Uterus (tissue), 4 donors: ENCODE measurements at places on chromosomes 13 and 19. TPM values are rescaled to one million over a fixed set of nuclear protein-coding genes. Genes with fewer than 3 reads are reported as not detected.

Gene LGALS7
- total RNA-seq: not detected

Gene IRS2
- total RNA-seq: 20.3 TPM

Gene MTUS2
- 4.0 TPM for total RNA-seq

DNA sequence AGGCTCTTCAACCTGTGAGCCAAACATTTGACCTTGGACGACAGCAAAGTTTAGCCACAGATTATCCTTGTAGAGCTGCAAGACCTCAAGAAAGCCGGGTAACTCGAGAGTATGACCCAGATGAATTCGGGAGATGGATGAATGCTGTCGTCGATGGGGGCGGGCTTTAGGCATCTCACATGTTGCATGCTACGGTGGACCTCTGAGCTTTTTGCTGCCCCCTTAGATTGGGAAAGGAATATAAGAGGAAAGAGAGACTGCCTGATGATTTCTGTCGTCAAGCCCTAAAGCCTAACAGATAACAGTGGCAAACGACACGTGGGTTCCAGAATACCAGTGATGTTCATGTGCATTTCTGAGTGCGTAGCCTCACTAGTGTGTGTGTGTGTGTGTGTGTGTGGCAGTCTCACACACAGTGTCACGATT lies 730 bp upstream of the ABCC4 start:
- H3K27ac ChIP-seq: peak overlapping the region; percentile 64
- no peaks in the 10 kb centered on the region for H3K4me1 ChIP-seq
- peak overlapping the region; percentile 41 for H3K4me3 ChIP-seq
- no peaks in the 10 kb centered on the region for H3K36me3 ChIP-seq
- no peaks in the 10 kb centered on the region for H3K27me3 ChIP-seq

DNA sequence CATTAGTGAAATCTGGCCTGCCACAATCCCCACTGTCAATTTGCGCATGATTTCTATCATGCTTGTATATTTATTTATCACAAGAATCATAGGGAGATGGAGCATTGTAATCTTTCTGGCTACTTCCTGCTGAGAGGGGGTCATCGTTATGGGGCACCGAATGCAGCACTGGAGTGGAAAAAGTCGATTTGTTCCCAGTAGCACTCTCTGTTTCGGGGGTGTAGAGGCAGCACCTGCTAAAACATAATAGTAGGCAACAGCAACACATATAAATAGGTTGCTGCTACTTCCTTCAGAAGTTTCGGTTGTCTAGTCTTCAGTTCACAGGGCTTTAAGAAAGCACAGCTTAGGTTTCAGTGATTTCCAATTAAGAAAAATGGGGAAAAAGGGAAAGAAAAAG lies 23.4 kb upstream of the CEACAM21 start:
- no peak overlapping the region for H3K27ac ChIP-seq
- no peak overlapping the region for H3K4me3 ChIP-seq
- H3K27me3 ChIP-seq: no peaks in the 10 kb centered on the region
- no peaks in the 10 kb centered on the region for H3K36me3 ChIP-seq

Gene NCR1
- not detected for total RNA-seq

Gene EML2
- total RNA-seq: 1.2 TPM

DNA sequence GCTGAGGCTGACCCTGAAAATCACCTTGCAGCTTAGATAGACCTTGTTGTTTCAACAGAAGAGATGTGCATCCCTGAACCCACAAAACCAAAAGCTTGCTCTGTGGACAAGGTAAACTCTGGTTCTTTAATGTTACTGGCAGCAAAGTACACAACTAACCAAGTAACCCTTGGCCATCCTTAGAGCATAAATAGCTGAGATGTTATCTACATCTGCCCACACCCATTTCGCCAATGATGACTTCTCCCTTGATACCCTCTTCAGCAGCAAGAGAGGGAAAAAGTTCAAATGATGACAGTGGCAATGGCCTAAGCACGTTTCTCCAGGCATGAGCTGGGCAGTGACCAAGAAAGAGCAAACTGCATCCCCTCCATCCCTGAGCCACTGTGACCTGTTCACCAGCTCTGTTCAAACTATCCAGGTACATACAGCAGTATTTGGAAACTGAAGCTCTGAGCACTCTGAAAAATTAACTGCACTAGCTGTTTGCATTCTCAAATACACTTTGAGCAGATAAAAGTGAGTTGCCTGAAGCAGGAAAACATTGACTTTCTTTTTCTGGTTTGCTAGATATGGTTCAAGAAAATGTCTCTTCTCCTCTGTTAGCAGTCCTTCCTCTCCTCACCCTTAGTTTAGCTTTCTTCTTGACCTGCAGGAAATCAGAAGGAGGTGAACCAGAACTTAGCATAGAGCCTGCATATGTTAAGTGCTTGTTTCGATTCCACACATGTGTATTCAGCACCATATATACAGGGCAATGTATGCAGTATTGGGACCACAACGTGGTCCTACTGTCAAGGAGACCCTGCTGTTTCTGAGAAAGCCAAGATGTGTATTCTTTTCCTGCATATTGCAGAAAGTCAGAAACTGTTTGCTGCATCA lies 231.7 kb downstream of the FOXO1 start:
- H3K27me3 ChIP-seq: no peaks in the 10 kb centered on the region
- no peak overlapping the region for H3K4me3 ChIP-seq
- H3K4me1 ChIP-seq: peaks cover 5% of the 10 kb centered on the region
- DNase-seq: no peak
- H3K36me3 ChIP-seq: no peaks in the 10 kb centered on the region

Gene ZNF792
- total RNA-seq: 6.7 TPM
